ENCODE measurements at places on chromosomes 16 and 17.
A peak's percentile ranks its signal among the peaks of the same experiment; 100 is the strongest.

GRCh38 chr17:46935658-46936266, 12.8 kb downstream of the GOSR2 start:
- no peak for DNase-seq

DNA sequence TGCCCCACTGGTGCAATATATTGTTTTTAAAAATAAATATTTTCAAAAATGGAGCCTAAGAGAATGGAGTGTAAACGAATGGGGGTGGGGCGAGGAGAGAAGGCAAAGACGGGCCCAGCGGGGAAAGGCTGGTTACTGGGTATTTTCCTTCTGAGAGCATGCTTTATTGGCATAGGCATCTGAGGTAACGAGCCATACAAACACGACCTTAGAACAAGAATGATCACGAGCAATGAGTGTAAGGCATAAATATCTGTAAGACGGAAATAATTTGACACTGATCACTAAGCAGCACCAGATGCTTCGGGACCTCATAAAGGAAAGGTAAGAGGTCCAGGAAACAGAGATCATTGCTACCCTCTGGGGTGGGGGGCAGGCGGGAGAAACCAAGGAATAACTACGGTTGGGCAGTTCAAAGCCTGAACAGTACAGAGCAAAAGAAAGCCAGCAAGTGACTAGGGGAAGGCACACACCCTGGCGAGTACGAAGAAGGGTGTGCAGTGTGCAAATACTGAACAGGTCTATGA, 959 bp downstream of the SSH2 start:
- no peak for DNase-seq

DNA sequence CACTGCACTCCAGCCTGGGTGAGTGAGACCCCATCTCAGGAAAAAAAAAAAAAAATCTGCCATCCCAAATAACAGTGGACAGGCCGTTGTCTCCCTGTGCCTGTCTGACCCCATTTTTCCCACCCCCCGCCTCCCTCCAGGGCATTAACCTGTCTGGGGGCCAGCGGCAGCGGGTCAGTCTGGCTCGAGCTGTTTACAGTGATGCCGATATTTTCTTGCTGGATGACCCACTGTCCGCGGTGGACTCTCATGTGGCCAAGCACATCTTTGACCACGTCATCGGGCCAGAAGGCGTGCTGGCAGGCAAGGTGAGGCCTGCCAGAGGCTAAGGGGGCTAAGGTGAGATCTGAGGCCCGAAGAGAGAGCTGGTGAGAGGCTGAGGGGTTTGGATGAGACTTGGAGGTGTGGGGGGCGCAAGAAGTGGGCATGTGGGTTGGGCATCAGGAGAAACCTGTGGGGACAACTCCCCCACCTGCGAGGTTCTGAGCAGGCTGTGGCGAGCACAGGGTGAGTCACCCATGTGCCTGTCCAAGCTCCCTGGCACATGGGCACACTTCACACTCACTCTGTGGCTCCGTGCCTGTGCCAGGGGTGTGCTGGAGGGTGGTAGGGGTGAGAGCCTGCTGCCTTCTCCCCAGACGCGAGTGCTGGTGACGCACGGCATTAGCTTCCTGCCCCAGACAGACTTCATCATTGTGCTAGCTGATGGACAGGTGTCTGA, 34.7 kb downstream of the ANKRD40 start:
- DNase-seq = no peak

DNA sequence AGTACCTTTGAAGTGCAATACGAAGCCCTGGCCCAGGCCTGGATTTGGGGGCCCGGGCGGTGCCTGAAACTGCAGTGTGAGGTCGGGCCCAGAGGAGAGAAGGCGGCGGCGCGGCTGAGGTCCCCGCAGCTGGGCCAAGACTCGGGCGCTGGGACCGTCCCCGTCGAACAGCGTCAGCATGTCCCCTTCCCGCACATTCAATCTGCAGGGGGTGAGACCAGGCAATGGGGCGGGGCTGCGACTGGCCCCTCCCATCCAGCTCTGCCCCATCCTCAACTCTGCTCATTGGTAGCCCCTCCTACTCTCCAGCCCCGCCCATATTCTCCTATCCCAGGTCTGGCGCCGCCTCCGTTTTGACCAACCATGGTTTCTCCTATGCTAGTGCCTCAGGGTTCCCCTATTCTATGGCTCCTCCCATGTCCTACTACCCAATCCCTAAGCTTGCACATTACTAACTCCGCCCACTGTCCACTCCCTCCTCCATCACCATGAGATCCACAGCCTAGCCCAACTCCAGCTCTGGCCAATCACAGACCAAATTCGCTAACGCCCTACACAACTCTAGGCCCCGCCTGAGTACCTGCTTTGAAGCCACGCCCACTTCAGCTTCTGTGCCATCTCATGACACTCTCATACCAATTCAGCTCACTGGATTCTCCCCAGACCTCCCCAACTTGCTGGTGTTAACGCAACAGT, 14.4 kb upstream of the CDIPT start:
- no peak for DNase-seq

- DNase-seq = no peak
These were observed 2.4 kb downstream of the OSGIN1 start for GRCh38 chr16:83955218-83956130.

DNA sequence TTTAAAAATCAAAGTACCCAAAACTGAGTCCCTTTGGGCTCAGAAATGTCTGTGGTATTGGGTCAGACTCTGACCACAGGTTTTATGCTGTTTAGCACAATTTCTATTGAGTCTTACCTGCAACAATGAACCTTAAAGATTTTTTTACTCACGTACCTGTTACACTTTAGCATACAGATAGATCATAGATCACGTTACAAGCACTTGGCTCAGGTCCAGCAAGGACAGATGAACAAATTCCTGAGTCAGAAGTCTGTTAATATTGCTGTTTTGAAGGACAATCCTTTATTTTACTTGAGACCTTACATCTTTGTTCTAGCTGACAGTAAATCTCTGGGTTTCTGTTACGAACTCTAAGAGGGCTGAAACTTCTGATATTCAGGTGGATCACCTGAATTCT, 12.8 kb downstream of the SLC7A6OS start:
- DNase-seq = no peak

DNA sequence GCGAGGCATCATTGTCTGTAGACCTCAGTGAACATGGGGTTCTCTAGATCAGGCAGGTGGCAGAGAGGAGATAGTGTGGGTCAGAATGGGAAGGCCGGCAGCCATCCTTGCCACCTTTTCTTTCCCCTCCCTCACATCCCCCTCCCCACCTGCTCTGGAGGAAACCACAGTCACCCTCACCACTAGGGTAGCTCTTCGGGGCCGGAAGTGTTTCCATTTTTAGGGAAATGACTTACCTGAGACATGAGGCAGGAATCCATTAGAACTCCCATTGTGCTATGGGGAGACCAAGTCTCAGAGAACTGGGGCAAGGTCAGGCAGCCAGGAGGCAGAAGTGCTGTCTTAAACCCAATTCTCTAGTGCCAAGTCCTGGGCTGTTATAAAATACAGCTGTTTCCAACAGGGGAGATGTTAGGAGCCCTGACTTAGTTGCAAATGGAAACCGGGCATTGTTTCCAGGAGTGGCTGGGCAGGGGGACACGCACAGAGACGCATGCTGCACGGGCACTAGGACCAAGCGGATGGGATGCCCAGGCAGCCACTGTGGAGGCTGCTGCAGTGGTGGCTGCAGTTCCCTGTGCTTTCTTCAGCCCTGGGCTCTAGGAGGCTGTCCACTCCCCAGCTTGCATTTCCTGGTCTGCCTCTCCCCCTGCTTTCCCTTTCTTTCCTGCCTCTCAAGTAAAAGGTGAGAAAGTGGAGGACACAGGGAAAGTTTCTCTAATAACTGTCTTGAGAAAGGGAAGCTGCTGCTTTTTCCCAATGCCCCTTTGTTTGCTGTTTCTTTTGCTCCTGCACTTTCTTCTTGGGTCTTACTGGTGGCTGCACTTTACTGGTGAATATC, 2.8 kb downstream of the HAS3 start:
- DNase-seq = no peak

DNA sequence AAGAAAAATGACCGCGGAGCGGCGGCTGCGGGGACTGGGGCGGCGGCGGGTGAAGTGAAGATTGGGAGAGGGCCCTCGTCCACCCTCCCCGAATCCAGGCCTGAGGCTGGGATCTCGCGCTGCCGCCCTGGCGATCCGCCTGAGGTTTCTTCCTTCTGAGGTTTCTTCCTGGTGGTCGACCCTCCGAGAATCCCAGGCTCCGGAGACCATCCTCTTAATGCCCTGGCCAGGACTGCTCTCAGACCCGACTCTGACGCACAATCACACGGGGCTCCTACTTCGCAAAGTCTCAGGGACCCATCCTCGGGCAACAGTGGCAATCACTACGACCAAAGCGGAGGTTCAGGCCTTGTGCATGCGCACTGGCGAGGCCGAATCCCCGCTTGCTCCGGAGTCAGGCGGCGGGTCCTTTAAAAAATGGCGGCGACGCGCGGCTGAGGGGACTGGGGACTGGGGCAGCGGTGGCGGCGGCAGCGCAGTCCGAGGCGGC, 18.0 kb upstream of the KCNJ18 start:
- no peak for DNase-seq

- DNase-seq = peak; percentile 31
These were observed at the start of gene WDR81 for GRCh38 chr17:1724351-1724868. TSS of gene WDR81 (plus strand) at chr17:1724704. CDS start at chr17:1724960, 256 bp downstream.

DNA sequence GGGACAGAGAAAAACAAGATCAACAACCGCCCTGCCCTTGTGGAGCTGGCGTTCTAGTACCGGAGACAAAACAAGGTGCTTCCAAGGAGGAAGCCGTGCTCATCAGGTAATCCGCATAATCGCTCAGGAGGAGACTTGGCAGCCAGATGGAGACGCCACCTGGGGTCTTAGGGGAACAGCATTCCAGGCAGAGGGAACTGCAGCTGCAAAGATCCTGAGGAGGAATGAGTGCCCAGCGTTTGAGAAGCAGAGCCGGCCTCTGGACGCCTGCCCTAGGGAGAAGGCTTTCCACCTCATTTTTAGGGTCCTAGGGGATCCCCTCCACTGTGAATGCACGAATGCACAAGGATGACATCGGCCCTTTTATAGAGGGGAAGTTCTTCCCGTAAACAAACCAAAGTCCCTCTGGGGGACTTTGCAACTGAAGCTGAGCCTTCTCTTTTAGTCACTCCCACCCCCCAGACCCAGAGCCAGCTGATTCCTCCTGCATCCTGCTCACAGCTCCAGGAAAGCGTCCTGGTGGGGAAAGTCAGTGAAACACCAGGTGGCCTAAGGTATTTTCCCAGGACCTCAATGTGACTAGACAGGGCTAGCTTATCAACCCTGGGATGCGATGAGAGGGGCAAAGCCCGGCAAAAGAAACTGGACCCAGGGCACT, 13.2 kb upstream of the MPRIP start:
- no peak for DNase-seq

DNA sequence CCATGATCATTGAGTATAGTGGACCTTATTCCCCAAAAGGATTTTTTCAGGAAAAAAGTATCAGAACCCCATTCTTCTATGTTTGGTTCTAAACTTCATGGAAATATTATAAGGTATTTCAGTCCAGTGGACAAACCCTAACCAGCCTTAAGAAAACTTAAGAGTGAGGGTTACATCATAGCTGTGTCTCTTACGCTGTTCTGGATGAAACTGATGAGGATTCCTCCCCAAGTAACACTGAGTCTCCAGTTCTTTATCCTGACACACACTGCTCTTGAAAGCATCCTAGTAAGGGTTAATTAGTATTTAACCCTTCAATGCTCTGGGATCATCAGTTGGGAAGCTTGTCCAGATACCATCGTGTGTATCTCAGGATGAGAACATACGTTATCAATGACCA, 5.0 kb downstream of the LYRM1 start:
- DNase-seq = no peak

- DNase-seq = no peak
These were observed 10.6 kb upstream of the NUDT16L1 start for GRCh38 chr16:4682616-4683254.

GRCh38 chr17:2172077-2172851, 117.4 kb downstream of the HIC1 start:
- DNase-seq = peak; percentile 68

DNA sequence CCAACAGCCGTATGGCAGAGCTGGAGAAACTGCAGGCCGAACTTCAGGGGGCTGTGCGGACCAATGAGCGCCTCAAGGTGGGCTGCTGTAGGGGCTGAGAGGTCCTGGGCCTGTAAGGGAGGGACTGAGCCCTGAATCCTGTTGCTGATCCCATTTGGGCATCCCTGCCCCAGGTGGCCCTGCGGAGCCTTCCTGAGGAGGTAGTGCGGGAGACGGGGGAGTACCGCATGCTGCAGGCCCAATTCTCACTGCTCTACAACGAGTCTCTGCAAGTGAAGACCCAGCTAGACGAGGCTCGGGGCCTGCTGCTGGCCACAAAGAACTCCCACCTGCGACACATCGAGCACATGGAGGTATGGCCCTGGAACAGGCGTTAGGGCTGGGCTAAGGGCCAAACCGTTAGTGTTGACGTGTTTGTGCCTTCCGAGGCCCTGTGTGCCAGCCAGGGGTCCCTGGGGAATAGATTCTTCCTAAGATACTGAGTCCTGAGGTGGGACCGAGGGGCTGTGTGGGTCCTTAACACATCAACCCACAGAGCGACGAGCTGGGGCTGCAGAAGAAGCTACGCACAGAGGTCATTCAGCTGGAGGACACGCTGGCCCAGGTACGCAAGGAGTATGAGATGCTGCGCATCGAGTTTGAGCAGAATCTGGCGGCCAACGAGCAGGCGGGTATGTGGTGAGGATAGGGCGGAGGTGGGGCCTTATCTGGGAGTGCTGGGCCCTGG, 4.2 kb downstream of the RNF40 start:
- no peak for DNase-seq

DNA sequence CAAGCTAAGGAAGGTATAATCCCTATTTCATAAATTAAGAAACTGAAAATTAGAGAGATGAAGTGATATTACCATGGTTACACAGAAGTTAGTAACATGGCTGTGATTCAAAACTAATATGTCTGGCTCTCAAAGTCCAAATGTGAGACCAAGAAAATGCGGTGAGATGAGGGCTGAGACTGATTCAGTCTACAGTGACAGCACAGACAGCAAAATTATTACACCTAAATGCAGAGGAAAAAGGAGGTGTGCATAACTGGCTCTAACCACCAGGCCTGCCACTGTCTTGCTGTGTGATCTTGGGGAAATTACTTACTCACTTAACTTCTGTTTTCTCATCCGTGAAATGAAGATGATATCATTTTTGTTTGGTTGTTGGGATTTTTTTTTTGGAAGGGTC, 270.0 kb upstream of the SOX9 start:
- DNase-seq = no peak

DNA sequence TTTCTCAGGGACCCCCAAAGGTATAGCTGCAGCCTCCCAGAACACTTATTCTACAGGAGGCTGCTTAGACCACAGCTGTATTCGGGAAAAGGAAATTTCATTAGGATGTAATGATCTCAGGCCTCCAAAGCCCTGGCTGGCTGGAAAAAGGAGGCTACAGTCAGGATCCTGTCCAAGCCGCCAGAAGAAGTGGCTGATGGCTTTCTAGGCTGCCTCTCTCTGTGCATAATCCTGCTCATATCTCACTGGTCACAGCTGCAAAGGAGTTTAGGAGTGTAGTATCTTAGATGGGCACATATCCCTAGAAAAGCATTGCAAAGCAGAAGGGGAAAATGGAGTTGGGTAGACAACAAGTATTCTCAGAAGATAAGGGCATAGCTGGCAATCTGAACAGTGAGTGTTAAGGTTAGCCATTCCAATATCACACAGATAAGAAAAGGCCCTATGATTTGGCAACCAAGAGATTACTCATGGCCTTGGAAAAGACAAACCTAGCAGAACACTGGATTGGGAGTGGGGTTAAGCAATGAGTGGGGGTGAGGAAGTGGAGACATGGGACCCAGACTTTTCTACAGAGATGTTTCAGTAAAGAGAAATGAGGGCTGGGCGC, 26.0 kb upstream of the PRKCA start:
- DNase-seq = no peak

Measured in NCI-H1092 (cell line).